Naive thymus-derived CD8-positive, alpha-beta T cell (primary cell): ENCODE measurements at places on chromosomes 12 and 14.
A peak's percentile ranks its signal among the peaks of the same experiment; 100 is the strongest.

GRCh38 chr12:97024393-97024792 lies 117.3 kb downstream of the NEDD1 start:
- DNase-seq: no peak

- DNase-seq: no peak
Observed at GRCh38 chr14:71372411-71372838, 465.2 kb downstream of the PCNX1 start.

DNA sequence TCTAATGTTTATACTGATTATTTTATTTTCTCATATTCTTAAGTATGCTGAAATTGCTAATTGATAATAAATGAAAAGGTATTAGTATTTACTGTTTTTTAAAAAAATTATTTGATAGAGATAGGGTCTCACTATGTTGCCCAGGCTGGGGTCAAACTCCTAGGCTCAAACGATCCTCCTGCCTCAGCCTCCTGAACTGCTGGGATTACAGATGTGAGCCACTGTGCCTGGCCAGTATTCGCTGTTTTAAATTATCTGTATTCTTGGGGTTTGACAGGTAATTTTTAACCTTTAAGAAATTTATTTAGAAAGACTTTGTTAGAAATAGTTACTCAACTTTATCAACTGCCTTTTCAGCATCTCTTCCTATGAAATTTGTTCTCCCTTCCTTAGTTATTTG lies 32.2 kb downstream of the RAN start:
- no peak for DNase-seq

DNA sequence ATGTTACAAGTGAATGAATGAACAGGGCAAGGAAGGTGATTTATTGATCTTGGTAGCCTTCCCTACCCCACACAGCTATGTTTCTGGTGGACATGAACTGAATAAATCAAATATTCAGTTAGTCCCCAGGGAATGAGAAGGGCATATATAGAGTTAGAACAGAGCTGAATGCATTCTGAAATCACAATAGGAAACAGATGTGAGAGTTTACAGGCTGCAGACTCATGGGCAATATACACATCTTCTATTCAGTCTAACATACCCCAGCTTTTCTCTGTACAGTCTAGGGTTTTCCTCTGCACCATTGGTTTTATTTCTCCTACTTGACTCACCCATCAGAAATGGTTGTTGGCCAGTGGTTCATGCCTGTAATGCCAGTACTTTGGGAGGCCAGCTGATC lies 7.3 kb upstream of the STX2 start:
- no peak for DNase-seq

GRCh38 chr12:27179400-27180214 lies 64.5 kb upstream of the STK38L start:
- DNase-seq: no peak

DNA sequence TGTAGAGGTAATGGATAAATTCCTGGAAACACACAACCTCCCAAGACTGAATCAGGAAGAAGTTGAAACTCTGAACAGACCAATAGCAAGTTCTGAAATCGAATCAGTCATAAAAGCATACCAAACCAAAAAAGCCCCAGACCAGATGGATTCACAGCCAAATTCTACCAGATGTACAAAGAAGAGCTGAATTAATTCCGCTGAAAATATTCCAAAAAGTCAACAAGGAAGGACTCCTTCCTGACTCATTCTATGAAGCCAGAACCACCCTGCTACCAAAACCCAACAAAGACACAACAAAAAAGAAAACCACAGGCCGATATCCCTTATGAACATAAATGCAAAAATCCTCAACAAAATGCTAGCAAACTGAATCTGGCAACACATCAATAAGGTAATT lies 81.5 kb downstream of the SLC38A4 start:
- DNase-seq: no peak

- DNase-seq: no peak
Observed at GRCh38 chr12:3097186-3097804, 20.1 kb downstream of the TSPAN9 start.

DNA sequence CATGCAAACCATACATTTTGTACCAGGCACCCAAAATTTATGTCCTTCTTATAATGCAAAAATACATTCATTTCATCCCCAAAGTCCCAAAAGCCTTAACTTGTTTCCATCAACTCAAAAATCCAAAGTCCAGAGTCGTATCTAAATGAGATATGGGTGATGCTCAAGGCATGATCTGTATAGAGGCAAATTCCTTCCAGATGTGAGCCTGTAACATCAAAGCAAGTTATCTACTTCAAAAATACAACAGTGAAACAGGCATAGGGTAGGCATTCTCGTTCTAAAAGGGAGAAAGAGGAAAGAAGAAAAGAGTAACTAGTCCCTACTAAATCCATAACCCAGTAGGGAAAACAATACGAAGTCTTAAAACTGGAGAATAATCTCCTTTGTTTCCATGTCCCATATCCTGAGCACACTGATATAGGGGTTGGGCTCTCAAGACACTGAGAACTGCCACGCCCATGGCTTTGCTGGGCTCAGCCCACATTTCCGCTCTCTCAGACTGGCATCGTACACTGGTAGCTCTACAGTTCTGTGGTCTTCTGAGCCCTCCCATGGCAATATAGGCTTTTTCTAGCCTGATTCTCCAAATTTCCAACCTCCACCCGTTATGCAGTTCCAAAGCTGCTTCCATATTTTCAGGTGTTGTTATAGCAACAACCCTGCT lies 232.8 kb downstream of the TMTC2 start:
- DNase-seq: no peak

GRCh38 chr12:56645201-56645716 lies 525 bp downstream of the ATP5F1B start:
- no peak for DNase-seq

DNA sequence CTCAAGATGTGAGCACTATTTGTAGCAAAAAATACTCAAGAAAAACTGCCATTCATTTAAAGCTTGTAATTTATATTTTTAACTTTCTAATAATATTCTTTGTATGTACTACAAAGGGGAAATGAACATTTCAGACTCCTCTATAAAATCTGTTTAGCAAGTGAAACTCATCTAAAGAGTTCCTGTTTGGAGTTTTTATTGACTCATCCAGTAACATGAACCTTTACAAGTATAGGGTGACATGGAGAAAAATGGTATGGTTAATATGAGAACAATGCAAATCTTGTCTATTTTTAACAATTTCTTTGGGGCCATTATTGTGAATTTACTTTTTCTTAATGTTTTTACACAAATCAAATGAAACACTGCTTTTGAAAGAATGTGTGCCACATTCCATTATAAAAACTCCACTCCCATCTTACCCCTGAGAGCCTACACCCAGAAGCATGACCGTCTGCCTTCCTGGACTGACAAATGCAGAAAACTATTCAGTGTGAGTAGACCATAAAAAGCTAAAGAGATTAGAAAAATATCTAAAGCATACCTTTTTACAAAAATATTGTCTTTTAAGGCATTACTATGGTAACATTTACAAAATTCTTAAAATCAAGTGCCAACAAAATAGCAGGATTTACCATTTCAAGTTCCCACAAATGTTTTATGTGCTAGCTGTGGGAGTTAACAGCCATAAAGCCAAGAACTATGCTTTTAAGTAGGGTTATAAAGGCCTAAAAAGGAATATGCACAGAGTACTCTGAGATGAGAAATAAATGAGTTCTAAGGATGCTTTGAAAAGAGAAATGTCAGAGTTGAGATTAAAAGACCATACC lies 144.0 kb downstream of the ADAMTS20 start:
- DNase-seq: no peak

GRCh38 chr12:111074559-111074958 lies 154.2 kb upstream of the MYL2 start:
- peak; percentile 29 for DNase-seq

DNA sequence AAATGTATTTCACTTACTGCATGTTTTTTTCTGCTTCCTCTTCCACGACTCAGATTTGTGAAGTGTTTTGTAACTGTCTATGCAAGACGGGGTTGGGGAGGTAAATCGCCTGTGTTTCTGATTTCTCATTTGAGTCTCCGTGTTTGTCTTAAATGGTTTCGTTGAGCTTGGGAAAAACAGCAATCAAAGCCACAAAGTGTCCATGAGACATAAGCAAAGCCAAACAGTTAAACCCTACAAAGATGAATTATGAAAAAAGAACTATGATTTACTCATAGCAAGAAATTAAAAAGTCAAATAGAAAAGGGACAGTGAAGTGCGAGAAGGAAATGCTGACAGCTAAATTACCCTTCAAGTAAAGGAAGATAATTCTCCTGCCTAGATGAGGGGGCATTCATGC lies 164.3 kb upstream of the TMPO start:
- no peak for DNase-seq

GRCh38 chr12:40344312-40344711 lies 119.5 kb downstream of the LRRK2 start:
- DNase-seq: no peak

- DNase-seq: no peak
Observed at GRCh38 chr12:70484464-70484863, 118.4 kb downstream of the KCNMB4 start.

- DNase-seq: no peak
Observed at GRCh38 chr12:76337583-76337982, 10.6 kb downstream of the BBS10 start.

DNA sequence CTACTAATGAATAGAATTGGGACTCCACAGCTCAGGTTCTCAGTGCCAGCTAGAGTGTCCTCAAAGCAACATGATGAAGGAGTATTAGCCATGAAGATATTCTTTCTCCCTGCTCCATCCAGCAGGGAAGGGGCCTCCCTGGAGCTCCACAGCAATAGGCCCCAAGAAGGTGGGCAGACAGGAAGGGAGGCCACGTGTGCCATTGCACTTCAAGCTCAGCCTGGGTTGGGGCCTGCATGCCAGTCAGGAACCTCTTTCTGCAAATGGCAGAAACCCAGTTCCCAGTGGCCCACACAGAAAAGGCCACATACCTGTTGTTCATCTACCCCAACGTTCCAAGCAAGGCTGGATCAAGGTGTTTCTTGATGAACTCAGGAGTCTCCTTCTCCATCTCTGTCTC lies 357.5 kb upstream of the SFSWAP start:
- DNase-seq: no peak

DNA sequence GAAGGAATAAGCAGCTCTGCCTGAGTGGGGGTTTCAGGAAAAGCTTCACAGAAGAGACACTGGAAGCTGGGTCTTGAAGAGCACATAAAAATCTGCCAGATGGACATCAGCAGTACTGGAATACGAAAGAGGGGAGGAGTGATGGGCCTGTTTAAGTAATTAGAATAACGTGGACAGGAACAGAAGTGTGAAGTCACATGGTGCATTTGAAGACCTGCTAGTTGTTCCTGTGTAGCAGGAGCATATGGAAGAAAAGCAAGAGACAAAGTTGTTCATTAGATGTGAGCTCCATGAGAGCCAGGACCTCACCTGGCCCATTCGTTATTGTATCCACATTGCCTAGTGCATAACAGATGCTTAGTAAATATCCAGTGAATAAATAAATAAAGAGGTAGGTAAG lies 69.3 kb upstream of the VSX2 start:
- no peak for DNase-seq

DNA sequence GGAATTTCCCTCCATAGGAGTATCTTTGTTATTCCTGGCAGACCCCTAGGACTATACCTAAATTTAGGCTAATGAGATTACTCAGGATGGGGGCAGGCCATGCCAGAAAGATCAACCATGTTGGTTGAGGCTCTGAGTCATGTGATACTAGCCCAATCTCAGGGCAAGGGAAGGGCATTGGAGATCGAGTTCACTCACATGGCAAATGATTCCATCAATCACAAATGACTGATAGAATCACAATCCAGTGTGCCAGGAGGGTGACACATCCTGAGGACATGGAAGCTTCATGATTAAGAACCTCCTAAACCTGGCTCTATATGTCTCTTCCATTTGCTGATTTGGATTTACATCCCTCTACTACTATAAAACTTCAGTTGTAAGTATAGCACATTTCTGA lies 182.3 kb downstream of the NTF3 start:
- no peak for DNase-seq

DNA sequence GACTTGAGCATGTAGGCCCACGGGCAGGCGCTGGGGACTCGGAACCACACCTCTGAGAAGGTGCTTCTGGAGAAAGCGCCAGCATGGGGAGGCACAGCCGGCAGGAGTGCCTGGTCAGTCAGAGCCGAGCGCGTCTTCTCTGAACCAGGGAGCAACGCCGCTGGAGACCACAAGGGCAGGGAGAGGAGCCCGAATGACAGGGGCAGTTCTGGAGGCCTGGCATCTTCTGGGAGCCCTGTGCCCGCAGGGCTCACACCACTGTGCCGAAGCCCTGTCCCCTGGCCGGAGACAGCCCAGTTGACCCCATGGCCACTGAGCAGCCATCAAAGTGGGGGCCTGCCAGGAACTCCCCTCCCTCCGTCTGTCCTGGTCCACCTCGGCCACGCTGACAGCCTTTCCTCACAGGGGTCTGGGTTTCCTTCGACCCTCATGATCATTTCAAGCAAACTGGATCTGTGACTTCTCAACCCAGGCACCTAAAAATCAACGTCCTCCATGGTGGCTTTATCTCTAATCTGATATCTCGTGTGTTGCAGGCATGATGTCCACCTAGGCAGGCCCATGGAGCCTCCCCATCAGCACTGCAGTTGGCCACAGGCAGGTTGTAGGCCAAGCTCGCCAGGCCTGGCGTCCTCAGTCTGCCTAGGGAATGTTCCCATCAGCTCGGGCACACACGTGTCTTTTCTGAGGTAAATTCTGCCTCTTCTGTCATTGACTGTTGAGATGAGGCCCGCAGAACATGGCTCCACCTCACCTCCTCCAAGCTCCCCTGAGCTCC lies 299.3 kb upstream of the RTL1 start:
- no peak for DNase-seq

GRCh38 chr14:101236496-101237251 lies 324.6 kb upstream of the DIO3 start:
- DNase-seq: no peak

DNA sequence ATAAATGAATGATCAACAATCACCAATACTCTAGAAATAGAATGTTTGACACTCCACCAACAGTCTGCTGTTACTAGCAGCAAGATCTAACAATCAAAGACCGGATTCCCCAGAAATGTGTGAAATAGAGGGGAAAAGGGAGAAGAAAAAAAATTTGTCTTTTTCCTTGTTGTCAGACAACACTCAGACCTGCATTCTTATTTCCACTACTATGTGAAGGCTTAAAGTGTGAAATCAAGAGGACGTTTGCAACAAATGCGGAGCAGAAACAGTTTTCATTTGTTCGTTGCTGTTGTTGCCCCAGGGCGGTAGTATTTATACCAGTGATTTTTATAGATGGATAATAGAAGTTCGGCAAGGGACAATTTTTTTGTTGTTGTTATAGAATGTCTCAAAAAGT lies 9.2 kb downstream of the NKX2-1 start:
- no peak for DNase-seq

DNA sequence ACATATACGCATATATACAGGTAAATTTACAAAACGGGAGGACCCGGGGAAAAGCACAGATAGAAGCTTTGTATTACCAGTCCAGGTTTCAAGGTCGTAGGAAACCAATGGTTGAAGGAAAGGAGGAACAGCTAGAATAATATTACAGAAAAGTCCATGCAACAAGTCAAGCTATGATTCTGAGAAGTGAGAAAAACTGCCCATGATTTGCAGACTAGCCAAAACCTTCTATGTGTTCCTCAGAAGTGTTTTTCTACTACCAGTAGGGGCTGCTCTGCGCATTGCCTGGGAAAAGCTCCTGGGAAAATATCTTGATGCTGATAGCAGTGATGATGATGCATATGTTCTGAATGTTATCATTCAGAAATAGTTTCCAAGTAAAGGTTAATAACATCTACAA lies 2.2 kb downstream of the PDZRN4 start:
- DNase-seq: no peak
